ENCODE measurements at places on chromosomes 16 and 17.

GRCh38 chr17:63792055-63792729 is 18.2 kb downstream of the DDX42 start:
- no peak for DNase-seq

DNA sequence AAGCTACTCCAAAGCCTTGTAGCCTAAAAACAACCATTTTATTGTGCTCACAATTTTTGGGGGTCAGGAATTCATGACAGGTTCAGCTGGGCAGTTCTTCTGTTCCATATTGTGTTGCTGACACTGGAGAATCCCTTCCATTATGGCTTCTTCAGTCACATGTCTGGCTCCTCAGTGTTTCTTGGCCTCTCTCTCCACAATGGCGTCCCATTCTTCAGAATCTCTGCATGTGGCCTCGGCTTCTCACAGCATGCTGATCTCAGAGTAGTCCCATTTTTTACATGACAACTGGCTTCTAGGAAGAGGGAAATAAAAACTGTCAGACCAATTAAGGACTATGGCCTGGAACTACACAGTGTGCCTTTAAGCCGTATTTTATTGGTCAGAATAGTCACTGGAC is 49.7 kb downstream of the NF1 start:
- DNase-seq = no peak

- peak; percentile 28 for DNase-seq
Measured at GRCh38 chr16:84013787-84014569, 28.6 kb downstream of the SLC38A8 start.

DNA sequence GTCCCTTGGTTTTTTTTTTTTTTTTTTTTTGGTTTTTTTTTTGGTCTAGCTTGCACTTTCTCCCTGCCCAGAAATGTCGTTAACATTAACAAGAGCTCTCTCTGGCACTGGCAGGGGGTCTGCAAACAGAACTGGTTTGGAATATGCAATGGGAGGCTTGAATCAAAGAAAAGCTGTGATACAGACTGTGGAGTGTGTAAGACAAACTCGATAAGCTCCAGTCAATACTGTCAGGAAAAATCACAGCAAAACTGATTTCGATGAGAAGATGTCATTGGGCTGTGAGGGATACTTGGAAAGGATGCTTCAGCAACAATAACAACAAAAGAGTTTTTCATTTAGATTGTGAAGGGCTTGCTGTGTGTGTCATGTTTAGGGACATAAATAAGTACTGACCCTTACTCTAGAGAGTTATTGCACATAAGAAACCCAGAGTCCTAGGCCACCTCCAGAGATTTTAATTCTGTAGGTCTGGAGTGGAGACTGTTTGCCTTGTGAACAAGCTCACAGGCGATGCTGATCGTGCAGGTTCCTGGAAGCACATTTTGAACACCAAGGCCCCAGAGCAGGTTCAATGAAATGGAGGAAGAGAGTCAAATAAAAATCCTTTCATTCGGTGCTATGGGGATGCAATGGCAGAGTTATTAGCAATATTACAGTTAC is 470.7 kb upstream of the RBFOX1 start:
- DNase-seq = no peak

DNA sequence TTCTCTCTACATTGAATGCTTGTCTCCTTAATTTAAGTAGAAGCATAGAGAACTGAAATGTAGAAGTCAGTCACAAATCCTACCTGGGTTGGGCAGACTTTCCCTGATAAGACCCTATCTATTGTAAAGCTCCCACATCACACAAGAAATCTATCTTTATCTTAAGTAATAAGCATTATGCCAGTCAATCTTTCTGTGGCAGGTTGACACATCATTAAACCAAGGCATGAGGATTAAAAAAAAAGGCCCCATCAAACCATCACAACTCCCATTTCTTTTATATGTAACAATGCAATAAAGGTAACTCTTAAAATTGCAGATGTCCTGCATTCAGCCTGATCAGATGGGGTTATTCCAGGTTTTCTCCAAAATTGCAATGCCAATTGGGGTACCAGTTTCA is 311.8 kb downstream of the TOX3 start:
- DNase-seq = no peak

- DNase-seq = no peak
Measured at GRCh38 chr17:31825961-31826691, 32.9 kb downstream of the COPRS start.

GRCh38 chr17:65191811-65192740 is 54.9 kb downstream of the RGS9 start:
- DNase-seq = no peak

GRCh38 chr16:85052536-85052935 is 24.9 kb downstream of the KIAA0513 start:
- no peak for DNase-seq
